ENCODE measurements at places on chromosomes 1 and 21. TPM values are rescaled to one million over a fixed set of nuclear protein-coding genes. Genes with fewer than 3 reads are reported as not detected.

GRCh38 chr1:41647221-41648135, 163.0 kb upstream of the EDN2 start:
- no peak for DNase-seq

- DNase-seq, result no peak
Measured at GRCh38 chr21:42061986-42062235, 9.2 kb upstream of the UMODL1 start.

Gene AQP10
- not detected for total RNA-seq

DNA sequence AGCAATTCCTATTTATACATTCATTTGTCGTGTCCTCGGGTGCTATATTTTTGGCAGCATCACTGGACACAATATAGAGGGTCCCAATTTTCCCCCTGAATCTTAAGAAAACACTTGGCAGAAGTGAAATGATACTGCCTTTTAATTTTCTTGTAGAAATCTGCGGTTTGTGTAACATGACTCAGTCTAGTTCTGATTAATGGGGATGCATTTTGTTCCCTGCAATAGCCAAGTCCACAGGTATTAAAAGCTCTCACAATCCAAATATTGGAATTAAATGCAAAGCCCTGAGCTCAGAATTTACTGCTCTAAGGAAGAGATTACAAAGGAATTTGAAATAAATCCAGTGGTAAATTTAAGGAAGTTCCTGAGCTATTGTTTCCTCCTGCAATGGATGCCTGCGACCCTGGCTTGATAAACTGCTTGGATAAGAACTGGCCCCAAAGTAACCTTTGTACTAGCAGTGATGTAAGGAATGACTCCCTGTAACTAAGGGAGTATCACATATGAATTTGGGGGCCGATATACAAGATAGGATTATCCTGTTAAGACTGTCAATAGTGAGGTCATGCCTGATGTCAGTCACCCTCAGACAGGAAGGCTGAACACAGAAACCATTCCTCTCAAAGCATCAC, 349.7 kb upstream of the C1orf87 start:
- no peak for DNase-seq

GRCh38 chr1:168135921-168136708, 615 bp downstream of the GPR161 start:
- DNase-seq, result no peak

DNA sequence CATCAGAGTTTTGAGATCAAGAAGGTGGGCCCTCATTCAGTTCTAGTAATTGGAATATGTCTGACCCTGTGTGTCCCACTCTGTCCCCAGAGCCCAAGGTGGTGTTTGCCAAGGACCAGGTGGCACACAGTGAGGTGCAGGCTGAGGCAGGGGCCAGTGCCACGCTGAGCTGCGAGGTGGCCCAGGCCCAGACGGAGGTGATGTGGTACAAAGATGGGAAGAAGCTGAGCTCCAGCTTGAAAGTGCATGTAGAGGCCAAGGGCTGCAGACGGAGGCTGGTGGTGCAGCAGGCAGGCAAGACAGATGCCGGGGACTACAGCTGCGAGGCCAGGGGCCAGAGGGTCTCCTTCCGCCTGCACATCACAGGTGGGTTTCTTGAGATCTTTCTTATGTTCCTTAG, 35.2 kb downstream of the OBSCN start:
- no peak for DNase-seq

Gene FCAMR
- not detected for total RNA-seq

Gene CA14
- not detected for total RNA-seq

DNA sequence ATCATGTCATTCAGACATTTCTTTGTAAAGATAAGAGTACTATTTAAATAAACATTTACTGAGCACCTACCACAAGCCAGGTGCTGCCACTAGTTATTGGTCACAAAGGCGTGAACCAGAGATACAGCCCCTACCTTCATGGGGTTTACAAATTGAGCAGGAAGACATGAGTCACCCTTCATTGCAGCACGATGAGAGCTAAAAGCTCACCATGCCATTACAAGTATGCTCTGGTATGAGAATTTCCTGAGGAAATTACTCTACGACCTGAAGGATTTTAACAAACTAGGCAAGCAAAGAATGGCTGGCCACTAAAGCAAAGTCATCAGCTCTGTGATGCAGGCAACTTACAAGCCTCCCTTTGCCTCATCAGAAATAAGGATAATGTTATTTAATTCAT, 346.8 kb downstream of the BRINP2 start:
- no peak for DNase-seq

Gene KRTAP11-1
- total RNA-seq, result not detected

Gene SPRR2B
- not detected for total RNA-seq

Gene GNL2
- total RNA-seq, result 37.2 TPM

- no peak for DNase-seq
Measured at GRCh38 chr1:220431554-220432239, 96.2 kb upstream of the MARK1 start.

DNA sequence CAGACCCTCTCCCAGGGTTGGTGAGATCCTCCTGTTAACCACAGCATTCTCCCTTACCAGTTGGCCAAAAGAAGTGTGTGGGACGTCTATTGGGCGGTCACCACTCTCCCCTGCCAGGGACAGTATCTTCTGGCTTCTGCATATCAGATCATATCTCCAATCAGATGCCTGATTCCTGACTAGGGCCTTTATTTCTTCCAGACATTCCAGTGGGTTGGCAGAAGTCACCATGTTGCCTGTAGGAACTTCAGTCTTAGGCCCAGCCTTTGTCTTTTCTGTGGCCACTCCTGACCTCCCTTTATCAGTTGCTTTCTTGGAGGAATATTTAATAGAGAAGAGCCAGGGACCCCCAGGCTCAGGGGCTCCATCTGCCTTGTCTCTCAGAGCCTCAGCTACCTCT, 130.4 kb upstream of the F3 start:
- no peak for DNase-seq

Gene ST6GALNAC5
- not detected for total RNA-seq

DNA sequence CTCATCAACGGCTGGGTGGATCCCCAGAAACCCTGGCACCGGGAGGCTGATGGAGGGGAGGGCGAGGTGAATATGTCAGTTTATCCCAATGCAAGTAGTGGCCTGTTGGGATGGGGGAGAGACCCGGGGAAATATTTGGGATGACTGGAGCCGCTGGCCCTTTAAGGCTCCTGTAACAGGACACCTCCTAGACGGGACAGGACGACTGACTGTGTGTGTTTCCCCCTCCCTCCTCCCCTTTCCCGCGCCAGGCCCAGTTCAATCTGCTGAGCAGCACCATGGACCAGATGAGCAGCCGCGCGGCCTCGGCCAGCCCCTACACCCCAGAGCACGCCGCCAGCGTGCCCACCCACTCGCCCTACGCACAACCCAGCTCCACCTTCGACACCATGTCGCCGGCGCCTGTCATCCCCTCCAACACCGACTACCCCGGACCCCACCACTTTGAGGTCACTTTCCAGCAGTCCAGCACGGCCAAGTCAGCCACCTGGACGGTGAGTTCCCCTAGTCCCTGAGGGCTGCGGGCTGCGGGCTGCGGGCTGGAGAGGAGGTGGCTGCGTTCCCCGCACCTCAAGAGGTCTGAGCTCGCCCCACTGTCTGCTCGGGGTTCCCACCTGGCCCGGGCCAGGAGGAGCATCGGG, 44.8 kb upstream of the CCDC27 start:
- DNase-seq, result no peak

DNA sequence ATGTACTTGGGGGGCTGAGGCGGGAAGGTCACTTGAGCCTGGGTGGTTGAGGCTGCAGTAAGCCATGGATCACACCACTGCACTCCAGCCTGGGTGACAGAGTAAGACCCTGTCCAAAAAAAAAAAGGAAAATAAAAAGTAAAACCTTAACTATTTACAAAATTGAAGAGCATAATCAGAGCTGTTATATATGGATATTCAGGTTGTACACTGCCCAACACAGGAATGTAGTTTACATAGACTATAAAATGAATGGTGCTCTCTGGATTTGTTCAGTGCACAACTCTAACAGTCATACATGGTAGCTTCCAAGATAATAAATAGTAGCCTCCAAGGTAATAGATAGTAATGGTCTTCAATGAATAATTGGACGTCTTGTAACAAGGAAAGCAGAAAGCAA, 22.6 kb upstream of the SRSF10 start:
- DNase-seq, result no peak

Gene GPR52
- 0.75 TPM for total RNA-seq

Gene PFDN2
- 62.4 TPM for total RNA-seq

DNA sequence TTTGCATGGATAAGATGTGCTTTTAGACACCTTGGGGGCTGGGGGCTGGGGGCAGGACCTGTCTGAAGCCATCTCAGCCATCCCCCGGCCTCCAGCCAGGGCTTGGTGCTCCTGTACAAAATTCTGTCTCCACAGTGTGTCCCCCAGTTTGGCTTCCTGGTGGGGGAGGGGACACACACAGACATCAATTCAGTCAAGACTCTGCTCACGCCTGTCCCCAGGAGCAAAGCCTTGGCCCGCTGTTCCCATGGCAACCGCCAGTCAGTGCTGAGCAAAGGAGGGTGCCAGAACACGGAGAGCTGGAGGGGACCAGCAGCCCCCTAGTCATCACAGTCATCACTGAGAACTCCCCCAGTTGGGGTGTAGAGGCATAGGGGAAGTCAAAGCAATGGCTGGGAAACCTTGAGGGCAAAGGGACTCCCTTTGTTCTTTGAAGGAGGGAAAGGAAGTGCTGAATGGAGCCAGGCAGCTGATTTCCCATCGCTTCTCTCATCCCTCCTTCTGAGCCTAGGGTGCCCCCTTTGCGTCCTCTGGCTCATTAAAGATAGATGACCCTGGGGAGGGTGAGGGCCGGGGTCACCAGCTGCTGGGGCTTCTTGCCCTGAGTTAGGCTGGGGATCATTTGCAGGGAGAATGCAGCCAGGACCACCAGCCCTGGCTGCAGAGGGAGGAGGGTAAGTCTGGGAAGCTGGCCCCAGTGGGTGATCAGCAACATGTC, 134.9 kb upstream of the IPO9 start:
- no peak for DNase-seq

DNA sequence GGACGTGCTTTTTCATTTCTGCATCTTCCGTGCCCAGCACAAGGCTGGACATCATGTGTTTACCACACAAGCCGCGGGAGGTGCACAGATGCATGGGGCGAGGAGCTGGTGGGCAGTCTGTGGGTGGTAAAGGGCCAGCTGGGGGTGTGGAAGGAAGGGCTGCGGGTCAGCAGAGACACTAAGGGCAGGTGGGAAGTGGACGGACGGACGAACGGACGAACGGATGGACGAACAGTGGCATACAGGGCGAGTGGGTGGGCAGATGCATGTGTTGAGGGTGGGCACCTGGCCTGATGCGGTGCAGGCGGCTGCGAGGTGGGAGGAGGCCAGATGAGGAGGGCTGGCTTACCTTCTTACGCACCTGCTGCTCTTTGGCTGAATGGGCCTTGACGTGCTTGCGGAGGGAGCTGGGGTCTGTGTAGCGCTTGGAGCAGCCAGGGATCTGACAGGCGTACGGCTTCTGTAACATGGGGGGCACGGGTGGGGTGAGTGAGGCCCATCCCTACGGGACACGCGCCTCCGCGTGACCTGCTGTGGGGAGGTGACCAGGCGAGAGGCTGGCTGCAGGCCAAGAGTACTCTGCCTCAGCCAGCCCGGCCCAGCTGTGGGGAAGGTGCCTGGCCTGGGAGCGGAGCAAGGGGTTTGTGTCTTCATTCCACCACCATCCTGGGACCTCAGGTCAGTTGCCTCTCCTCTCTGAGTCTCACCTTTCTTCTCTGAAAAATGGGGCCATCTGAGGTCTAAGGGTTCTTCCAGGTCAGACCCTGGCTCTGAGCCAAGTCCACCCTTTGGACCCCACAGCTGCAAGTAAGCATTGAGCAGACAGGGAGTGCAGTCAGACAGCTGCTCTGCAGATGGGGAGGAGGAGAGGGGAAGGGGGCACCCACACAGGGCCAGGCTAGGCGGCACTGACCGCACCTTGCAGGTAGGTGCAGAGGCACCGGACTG, 65.5 kb downstream of the DMRTB1 start:
- no peak for DNase-seq

- DNase-seq, result no peak
Measured at GRCh38 chr21:28229814-28230213, 762.9 kb downstream of the LTN1 start.

Gene C1QC
- 35.9 TPM for total RNA-seq

DNA sequence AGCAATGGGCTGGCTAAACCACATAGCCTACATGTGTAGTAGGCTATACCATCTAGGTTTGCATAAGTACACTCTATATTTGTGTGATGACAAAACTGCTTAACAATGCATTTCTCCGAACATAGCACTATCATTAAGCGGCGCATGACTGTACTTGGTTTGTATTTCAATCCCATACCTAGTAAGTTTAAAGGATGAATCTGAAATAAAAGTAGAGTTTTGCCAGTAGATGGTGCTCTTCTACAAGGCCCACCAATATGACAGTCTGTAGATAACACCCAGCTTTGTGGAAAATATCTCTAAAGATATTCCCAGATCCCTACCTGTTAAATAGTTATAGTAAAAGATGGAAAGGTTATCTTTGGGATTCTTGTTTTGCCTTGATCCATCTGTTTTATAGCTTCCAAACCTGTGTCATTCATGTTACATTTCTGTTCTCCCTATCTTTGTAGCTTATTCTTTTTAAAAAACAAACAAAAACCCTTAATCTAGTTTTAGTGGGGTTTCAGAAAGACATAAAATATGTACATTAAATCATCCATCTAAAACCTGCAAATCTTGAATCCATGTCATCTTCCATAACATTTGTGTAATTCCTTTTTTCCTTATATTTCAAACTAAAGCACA, 33.9 kb upstream of the ASPM start:
- DNase-seq, result no peak

DNA sequence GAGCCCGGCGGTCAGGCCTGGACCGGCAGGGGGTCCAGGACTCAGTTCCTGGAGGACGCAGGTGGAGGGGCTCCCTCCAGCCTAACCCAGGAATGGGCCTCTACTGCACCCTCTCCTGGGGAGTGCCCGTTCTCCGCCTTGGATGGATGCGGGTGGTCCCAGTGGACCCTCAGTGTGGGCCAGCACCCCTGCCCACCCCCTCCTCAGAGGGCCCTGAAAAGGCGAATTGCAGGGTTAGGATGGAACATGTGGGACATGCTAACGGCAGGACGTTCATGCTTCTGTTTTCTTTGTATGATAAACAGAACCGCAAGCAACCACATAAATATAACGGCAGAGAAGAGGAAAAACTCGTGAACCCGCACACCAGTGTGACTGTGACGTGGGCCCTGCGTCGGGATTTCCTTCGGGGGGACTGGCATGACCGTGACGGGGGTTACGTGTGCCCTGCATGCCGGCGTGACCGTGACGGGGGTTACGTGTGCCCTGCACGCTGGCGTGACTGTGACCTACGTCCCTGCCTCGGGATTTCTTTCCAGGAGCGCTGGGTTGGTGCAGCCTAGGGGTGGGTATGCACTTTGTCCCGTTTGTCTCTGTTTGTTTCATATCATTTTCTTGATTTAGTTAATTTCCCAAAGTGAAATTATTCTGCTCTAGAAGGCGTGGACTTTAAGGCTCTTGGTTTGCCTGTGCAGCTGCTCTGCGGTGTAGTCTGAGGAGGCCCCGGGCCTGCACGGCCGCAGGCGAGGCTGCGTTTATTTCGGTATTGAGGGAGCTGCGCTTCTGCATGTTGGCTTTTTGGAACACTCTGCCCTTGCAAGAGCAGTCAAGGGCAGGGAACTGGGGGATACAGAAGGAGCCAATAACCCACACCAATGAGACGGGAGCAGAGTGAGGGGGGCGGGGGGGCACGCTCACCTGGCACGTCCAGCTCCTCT, 3.1 kb downstream of the FTCD start:
- DNase-seq, result no peak
